ENCODE measurements at places on chromosomes 2 and 18.

DNA sequence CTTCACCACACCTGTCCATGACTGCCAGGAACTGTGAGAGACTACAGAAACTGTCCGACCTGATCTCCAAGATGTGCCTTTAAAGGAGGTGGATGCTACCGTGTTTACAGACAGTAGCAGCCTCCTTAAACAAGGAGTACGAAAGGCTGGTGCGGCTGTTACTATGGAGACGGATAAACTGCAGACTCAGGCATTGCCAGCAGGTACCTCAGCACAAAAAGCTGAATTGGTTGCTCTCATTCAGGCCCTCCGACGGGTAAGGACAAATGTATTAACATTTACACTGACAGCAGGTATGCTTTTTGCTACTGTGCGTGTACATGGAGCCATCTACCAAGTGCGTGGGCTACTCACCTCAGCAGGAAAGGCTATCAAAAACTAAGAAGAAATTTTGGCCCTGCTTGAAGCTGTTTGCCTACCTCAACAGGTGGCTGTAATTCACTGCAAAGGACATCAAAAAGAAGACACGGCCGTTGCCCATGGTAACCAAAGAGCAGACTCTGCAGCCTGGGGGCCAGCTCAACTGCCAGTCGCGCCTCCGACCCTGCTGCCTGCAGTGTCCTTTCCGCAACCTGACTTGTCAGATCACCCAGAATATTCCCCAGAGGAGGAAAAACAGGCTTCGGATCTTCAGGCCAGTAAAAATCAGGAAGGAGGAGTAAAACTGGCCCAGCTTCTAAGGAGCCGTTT is 30.9 kb downstream of the SKA1 start:
- no peak for DNase-seq

DNA sequence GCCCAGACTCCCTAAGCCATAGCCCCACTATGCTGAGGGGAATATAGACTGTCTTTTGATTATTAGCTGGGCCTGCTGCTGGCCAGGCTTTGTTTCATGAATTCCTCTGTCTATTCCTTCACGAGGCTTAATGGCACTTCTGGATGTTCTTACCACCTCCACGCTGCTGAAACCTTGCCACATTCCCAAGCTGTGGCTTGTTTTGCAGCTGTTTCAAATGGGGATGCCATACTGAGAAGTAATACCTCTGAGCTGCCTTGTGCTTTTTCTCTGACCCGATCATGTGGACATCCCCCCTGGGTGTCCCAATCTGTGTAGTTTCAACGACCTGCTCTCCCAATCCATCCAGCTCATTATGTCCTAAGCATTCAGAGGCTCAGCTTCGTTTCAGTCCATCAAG is 114.1 kb downstream of the ICOS start:
- DNase-seq, result no peak

DNA sequence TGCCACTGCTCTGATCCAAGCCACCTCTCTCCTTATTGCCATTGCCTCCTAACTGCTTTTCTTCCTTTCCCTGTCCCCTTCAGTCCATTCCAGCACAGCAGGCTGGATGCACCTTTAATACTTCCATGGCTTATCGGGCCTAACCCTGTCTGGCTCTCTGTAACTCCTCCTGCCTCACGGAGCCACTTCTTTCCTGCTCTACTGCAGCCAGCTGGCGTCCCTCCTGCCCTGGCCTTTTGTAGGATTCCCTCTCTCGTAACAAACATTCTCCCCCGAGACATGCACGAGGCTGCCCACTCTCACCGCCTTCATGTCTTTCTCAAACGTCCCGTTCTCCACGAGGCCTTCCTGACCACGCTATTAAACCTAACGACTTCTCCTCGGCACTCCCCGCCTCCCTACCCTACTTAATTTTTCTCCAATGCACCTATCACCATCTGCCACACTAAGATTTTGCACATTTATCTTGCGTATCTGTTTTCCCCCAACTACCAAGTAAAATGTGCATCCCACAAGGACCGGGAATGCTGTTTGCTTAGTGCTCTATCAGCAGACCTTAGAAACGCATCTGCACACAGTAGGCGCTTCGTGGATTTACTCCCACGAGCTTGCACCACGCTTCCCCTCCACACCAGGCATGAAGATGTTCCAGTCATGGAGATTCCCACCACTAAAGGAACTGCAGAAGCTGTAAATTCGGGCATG is 728 bp upstream of the C18orf63 start:
- DNase-seq, result no peak

- no peak for DNase-seq
Measured at GRCh38 chr18:3075491-3075890, 62.5 kb upstream of the LPIN2 start.

DNA sequence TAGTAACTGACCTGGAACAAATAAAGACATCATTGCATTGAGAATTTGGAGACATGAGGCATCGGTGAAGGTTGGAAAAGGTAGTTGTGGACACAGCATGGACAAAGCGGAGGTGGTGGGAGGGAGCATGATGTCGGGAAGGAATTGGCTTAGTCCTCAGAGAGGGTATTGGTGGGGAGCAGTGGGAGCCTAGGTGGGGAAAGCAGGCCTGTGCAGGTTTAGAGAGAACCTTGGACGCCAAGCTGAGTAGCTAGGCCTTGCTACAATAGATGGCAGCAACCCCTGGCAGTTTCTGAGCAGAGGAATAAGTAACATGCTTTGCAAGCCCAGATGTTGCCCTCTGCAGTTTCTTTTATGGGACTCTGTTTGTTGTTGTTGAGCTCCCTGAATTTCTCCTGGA is 177.1 kb upstream of the LHCGR start:
- DNase-seq, result no peak

- DNase-seq, result no peak
Measured at GRCh38 chr2:37284381-37284780, 40.3 kb downstream of the PRKD3 start.

- DNase-seq, result no peak
Measured at GRCh38 chr18:45976974-45977373, 9.8 kb upstream of the EPG5 start.
